ENCODE measurements at places on chromosomes 16 and 17.
A peak's percentile ranks its signal among the peaks of the same experiment; 100 is the strongest.

GRCh38 chr16:67598527-67598926, 36.2 kb downstream of the CTCF start:
- DNase-seq: no peak

DNA sequence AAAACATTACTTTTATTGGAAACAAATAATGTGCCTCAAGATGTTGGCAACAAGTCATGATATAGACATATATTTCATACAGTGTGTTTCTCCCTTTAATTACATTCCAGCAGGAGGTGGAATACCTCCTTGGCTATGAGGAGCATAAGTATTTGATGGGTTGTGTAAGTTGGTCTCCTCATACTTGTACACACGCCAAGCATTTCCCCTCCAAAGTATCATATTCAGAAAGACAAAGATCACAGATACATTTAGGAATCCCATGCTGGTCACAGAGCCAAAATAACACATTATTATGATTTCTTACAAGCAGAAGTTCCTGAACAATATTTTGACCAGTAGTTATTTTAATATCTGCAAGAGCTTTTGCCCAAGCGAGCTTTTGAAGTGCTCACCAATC, 57.8 kb downstream of the WSB1 start:
- DNase-seq: no peak

- DNase-seq: no peak
Measured at GRCh38 chr16:83887564-83887963, 11.4 kb upstream of the MLYCD start.

DNA sequence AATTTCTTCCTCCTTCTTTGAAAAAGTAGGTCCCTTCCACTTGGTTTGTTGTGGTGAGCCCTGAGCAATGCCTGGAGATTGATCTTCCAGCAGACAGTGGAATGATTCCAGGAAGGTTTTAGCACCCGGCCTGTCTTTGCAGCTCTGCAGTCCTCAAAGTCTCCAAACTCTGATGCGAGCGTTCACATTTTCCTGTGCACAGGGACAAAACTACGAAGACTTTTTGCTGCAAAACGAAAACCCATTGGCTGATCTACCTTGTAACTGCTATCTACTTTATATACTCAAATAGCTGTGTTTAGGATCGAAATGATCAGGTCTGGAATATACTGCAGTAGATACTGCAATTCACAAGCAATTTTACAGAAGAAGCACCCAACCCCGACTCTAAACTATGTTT, 21.7 kb downstream of the G6PC1 start:
- DNase-seq: no peak

DNA sequence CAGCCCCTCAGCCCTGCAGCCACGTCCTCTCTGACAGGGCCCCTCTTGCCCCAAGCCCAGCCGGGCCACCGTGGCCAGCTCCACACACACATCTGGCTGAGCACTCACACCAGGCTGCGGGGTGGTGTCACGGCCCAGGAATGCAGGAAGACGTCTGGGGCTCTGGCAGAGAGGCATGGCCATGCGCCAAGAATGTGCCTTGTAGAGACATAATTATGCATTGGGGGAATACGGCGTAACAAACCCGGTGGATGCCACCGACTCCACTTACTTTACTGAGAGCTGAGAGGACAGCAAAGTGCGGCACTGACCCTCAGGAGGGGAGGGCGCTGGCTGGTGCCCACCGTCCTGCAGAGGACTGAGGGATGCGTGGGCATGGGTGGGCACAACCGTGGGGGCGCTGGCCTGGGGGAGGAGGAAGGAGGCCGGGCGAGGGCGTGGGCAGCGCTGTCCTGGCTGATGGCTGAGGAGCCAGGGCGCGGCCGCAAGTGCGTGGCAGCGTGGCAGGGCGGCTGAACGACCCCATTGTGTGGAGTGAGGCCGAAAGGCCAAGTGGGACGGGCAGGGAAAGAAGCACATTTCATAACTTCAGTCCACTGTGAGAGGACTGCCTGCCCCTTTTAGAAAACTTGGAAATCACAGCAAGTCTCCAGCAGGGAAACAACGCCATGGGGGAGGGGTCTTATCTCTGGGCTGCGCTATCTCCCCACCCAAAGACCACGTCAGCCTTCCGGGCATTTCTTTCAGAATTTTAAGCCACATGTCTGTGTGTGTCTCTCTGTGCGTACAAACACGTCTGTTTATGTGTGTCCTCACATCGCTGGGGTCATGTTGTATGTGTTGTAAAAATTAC, 30.6 kb downstream of the METRNL start:
- DNase-seq: no peak

DNA sequence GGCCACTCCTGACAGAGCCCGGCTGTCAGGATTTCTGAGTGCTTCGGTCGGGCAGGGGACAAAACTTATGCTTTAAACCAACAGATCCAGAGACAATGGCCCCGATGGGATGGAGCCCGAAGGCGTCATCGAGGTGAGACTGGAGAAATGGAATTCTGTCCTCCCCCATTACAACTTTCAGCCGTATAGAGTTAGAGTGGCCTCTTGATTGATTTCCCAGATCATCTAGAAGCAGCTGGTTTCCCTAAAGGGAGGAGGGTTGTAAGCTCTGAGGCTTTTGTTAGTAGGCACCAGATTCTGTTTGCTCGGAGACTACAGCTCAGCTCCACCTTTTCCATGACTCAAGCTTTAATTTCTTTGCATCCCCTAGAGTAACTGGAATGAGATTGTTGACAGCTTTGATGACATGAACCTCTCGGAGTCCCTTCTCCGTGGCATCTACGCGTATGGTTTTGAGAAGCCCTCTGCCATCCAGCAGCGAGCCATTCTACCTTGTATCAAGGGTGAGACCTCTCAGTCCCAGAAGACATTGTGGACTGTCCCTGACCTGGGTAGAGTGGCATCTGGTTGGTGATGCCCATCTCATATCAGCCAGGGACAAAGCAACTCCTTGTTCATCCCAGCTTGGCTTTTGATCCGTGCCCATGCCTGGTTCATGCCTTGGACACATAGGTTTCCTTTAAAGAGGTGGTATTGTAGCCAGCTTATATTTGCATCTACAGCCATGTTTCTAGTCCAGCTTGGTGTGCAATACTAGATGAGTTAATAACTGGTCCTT, 5.1 kb upstream of the CD68 start:
- DNase-seq: peak; percentile 36

DNA sequence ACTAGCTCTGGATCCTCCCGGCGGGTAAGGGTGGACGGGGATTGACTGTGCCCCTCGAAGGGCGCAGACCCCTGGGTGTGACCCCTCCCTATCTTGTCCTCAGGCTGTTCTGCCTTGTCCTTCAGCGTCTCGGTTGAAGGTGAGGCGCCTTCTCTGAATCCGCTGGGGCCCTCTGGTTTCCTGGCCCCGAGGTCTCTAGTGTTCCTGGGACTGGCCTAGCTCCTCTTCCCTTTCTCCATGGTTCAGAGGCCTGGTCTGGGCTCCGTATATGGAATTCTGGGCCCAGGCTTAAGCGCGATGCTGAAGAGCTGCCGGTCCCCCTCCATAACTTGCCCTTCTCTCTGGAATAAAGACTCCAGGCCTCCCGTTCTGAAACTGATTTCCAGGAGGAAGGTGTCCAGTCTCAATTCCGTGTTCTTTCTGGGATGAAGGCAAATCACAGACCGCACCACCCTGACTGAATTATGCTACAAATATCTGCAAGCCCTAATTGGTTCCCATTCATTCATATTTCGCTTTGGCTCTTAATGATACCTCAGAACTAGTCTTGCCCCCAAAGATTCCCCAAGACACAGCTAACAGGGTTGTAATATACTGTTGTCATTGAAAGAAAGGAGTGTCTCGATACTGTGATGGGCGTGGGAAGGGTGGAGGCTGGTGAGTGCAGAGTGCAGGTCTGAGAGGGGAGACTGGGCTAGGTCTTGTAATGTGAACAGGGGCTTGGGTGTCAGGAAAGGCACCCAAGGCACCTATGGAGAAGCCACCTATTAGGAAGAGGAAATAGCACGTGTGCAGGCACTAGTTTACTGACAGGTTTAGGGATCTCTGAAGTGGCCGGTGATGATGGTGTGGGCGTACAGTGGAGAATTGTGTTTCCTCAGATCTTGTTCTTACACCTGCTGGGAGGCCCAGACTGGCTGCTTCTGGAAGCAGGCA, 851 bp downstream of the EDC4 start:
- peak; percentile 6 for DNase-seq

- no peak for DNase-seq
Measured at GRCh38 chr17:31251105-31251969, 45.7 kb downstream of the OMG start.

DNA sequence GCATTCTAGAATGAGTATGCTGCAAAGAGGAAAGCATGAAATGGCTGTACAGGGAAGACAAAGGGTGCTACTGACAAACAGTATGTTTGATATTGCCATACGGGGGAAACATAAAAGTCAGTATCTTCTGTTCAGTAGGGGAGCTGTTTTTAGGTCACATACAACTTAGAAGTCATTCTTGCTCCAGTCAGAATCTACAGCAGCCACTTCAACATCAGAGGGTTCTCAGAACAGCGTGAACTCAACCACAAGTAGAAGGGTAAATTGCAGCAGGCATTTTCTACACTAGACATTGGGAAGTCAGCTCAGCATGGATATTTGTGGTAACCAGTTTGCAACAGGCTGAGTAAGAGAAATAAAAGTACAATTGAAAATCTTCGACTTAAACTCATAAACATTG, 1241.8 kb upstream of the GOT2 start:
- no peak for DNase-seq

GRCh38 chr16:7304279-7304678, 28.4 kb upstream of the RBFOX1 start:
- no peak for DNase-seq

DNA sequence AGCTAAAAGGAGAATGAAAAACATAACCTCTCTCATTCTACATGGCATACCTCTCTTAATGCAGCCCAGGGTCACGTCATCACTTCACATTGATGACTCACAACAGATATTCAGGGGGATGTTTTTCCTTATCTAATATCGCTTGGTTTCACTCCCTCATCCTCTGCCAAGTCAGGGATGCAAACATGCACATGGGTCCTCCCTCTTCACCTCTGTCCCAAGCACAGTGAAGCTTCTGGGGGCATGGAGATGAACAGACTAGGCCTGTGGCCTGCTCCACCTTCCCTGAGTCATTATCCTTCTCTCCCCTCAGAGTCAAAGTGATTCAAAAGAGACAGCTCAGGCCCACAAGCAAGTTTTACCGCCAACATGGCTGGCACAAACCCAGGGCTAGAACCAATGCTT, 2.3 kb upstream of the MT2A start:
- DNase-seq: no peak

- DNase-seq: no peak
Measured at GRCh38 chr16:23836078-23836403, 258 bp downstream of the PRKCB start.

DNA sequence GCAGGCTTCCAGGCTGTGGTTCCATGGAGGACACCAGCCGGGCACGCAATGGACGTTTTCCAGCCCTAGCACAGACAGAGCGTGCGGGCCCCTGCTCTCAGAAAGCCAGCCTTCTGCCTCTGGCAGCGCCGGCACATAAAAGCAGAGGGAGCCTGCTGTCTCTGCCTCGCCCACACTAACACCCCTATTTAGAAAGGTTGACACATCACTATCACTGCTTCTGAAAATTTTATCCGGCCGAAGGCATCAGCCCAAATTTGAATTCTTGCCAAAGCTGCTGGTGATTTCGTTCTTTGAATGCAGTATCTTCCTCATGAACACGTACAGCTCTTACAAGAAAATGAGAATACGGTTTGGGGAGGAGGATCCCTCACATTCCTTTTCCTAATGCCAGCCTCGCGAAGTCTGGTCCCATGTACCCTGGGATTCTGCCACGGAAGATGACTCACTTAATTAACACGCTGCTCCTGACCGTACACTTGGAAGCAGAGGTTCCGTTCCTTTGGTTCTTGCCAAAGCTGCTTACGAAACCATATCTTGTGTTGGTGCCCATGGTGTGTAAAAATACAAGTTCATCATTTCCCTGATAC, 1.3 kb upstream of the RAB11FIP3 start:
- DNase-seq: peak; percentile 33

- peak; percentile 83 for DNase-seq
Measured at GRCh38 chr17:78532922-78533640, 44.1 kb downstream of the DNAH17 start.

GRCh38 chr16:67391424-67392300, 1.6 kb downstream of the TPPP3 start:
- DNase-seq: no peak

- DNase-seq: no peak
Measured at GRCh38 chr16:66910175-66910940, 8.3 kb downstream of the CDH16 start.

- no peak for DNase-seq
Measured at GRCh38 chr17:65593855-65594845, 32.7 kb upstream of the AXIN2 start.

DNA sequence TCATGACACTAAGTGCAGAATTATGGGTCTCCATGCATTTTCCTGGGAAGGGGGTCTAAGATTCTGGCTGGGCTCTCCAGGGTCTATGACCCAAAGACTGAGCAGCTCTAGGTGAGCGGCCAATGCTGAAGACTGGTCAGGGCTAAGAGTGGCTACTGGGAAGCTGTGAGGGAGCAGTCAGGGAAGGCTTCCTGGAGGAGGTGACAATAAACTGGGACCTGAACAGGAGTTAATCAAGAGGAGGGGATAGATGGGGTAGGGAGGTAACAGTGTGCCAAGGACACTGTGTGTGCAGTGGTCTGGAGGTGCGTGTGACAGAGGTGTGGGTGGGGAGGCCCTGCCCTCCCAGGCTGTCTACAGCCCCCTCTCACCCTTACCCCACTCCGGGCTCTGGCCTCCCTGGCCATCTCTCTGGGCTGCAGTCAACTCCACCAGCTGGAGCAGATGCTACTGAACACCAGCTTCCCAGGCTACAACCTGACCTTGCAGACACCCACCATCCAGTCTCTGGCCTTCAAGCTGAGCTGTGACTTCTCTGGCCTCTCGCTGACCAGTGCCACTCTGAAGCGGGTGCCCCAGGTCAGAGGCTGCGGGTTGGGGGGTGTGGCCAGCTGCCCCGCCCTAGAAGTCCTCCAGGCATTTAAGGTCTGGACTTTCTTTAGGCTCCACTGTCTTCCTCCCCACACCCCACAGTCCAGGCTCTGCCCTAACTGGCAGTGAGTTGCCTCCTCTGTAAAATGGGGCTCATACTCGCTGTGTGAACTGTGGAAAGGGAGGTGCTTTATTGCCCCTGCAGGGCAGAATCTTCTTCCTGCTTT, 20.4 kb downstream of the ADGRG5 start:
- no peak for DNase-seq

DNA sequence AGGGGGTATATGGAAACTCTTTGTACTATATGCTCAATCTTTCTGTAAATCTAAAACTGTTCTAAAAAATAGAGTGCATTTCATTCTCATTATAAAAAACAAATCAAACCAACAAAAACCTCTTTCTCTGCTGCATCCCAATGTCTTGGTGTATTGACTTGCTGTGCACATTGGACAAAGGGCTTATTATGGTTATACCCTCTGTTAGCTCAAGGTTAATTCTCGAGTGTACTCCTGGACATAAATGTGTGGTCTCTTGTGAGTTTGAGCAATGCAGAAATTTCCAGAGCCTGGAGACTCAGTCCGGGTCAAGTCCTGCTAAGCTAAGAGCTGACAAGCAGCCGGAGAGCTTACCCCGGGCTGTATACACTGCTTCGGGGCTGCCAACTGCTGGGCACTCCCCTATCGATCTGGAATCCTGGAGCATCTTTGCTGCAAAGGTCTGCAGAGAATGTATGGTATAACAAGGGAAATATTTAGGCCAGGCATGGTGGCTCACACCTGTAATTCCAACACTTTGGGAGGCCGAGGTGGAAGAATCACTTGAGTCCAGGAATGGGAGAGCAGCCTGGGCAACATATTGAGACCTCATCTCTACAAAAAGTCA, 66.2 kb upstream of the BRD7 start:
- DNase-seq: no peak

GRCh38 chr17:48577946-48578615, at the start of gene HOXB4:
TSS of gene HOXB4 (minus strand) at chr17:48578350. CDS start at chr17:48578319, 31 bp downstream.
- peak; percentile 63 for DNase-seq

Measured in inflammatory macrophage treated with lipopolysaccharide for 4 hours (primary cell).